ENCODE measurements at places on chromosomes 11 and 22.

DNA sequence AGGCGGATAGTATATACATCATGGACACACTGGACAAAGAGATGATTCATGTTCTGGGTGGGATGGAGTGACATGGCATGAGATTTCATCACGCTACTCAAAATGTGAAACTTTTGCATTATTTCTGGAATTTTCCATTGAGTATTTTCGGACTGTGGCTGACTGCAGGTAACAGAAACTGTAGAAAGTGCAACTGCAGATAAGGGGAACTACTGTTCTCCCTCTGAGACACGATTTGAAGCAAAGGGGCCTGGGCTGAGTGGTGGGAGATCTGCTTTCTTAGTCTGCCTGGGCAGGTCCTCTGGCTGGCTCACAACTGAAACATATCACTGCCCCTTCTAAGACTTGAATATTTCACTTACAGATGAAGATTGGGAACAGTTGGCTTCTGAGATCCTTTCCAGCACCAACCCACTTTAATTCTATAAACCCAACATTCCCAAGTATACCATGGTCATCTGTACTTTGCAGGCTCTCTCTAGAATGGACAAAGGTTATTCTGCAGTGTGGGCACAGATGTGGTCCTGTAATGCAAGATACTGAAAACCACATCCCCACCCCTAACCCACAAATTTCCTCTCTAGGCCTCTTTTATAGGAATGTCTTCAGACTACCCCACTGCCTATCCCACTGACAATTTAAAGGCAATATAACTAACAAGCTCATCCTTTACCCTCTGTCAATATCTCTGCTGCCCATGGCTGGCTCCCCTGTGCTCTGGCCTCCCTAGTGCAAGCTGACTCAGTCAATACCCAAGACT, 121.1 kb downstream of the KCNC1 start:
- DNase-seq = no peak

- DNase-seq = no peak
Observed at GRCh38 chr22:31574055-31574670, 77.8 kb downstream of the SFI1 start.

DNA sequence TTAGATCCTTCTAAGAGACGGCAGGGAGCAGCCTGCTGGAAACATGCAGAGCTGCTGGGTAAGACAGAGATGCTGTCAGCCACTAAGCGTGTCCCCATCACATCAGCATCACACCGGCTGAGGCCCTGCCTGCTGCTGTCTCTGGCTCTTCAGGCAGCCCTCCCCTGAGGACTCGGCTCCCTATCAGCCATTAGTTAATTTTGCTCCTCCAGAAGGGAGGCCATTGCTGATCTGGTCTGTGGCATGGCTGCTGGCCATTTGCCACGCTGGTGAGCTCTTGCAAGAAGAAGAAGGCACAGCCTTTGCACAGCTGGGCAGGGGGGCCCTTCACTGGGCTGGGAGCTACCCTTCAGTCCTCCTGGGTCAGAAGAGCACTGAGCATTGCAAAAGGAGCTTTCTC, 131.2 kb upstream of the PARVA start:
- DNase-seq = no peak

DNA sequence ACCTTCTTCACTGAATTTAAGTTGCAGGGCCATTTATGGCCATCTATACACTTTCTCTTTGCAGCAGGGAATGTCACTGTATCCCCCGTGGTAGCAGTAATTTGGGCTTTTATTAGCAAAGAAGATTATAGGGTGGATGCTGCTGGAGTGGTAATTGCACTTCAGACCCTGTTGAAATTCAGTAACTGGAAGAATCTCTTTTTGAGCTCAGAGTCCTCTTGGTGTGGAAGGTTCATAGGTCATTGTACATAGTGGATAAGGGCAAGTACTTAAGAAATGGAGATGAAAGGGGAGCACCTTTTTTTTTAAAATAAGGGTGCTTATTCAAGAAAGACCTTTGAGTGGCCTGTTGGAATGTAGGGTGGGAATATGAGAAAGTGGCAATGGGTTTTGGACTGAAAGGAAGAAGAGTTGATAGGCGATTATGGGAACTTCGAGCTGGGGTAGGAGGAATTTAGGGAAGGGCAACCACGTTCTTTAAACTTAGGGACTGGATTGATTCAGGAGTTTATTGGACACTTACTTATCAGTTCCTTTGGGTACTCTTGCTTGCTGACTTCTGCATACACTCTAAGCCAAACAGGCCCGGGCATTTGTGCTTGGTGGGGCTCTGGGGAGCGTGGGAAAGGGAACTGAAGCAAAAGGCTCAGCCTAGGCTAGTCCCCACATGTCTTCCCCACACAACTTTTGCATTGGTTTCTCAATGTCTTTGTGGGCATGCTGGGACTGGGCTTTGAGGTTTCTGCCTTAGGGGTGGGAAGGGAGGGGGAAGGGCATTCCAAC, 26.5 kb downstream of the CTNND1 start:
- no peak for DNase-seq

All from right renal pelvis (tissue), 4 donors.